Glutamatergic neuron (in vitro differentiated cells): ENCODE measurements at places on chromosomes 3 and 15. TPM values are rescaled to one million over a fixed set of nuclear protein-coding genes. Genes with fewer than 3 reads are reported as not detected.

- no peak for DNase-seq
Measured at GRCh38 chr3:115423170-115423569, 200.1 kb upstream of the GAP43 start.

DNA sequence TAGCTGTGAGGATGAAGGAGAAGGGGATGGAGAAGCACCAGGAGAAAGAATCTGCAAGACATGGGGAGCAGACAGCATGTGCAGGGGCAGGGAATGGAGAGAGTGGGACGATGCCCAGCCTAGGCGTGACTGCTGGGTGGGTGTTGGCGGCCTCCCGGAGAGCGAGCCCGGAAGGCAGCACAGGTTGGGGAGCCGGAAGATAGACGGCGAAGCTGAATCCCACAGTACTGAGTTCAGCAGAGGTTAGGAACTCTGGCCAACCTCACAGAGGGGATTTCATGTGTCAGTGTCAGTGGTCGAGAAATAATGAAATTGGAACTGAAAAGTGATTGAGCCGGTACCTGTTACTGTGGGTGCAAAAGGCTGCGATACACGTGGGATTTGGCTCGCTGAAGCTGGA is 55.2 kb downstream of the PXYLP1 start:
- no peak for DNase-seq

GRCh38 chr3:123348471-123349200 is 100.3 kb downstream of the ADCY5 start:
- no peak for DNase-seq

DNA sequence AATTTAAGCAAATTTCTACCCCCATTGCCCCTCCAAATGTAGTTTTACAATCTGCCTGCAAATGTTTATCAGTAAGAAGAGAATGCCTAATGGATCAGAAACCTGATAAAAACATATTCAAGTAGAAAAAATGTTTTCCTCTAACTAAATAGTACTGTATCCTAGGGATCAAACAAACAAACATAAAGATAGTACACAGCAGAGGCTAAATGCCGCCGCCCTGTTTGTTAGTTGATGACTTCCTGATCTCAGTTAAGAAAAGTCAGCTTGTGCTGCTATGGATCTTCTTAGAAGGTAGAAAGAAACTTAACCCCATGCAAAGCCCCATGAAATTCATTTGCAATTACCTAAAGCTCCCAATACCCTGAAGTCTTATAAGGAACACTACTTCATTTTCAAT is 387.3 kb upstream of the THBS1 start:
- DNase-seq: no peak

DNA sequence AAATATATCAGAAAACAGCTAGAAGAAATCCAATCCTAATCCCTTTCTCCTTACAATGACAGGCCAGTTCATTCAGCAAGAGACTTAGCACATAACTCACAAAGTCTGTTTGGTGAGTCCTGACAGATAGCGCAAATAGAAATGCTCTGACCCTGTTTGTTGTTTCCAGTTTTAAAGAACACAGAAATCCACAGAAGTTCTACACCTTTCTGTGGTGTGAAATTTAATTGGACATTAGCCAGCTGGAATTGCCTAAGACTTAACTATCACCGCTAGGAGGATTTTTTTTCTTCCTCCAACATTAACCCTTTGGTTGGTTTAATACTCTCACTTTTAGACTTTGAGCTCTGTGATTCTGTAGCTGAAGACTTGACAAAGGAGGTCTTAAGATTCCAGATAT is 30.8 kb downstream of the HDC start:
- no peak for DNase-seq

GRCh38 chr3:5016211-5017161 is 37.2 kb downstream of the BHLHE40 start:
- no peak for DNase-seq

- no peak for DNase-seq
Measured at GRCh38 chr15:93866948-93867347, 364.4 kb upstream of the MCTP2 start.

- no peak for DNase-seq
Measured at GRCh38 chr3:86949850-86950249, 41.1 kb downstream of the VGLL3 start.

DNA sequence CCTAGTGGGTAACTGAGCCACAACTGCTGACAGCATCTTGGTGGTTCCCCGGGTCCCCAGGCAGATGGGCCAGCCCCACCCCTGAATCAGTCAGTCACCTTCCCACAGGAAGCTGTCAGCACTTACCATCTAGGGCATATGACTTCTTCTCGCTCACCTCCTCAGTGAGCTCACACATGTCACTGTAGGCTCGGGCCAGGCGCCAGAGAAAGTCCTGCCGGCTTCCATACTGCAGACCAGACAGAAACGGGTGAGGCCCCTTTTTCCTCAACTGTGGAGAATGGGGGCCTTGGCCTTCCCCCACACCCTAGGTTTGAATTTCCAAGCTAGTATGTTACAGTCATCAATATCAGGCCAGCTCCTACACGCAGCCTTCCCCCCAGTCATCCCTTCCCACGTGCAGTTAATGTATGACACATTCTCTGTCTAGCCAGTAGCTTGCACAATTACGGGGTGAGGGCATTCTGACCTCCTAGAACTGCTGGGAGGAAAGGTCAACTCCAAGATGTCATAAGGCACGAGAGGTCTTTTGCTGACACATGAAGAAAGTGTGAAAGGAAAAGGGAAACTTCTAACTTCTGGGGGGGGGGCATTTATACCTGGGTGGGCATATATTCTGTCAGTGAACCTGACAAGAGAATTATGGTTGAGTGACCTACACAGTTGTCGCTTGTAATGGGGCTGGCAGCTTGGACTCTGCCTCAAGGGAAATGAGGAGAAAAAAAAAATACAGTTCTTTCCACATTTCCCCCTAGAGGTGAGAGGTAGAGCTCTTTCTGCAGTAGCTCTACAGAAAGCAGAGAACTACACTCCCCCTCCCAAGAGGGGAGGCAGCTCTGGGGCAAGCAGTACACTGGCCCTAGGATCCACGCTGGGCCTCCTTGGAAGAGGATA is 10.9 kb downstream of the RMDN3 start:
- no peak for DNase-seq

DNA sequence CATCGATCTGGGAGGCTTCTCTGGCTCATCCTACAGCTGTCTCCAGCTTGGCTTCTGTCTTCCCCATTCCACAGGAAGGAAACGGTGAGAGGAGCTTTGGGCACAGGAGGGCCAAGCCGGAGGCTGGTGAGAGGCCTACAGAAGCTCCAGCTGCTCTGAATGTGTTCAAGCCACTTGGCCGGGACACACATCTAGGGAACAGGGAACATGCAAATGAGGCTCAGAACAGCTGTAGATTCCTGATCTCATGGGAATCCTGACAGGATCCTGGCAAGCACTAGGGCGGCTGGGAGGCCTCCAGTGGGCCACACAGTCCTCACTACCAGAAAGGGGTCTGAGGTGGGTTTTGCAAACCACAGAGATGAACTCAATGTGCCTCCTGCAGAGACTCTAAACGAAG is 13.7 kb downstream of the SEMA5B start:
- DNase-seq: no peak

DNA sequence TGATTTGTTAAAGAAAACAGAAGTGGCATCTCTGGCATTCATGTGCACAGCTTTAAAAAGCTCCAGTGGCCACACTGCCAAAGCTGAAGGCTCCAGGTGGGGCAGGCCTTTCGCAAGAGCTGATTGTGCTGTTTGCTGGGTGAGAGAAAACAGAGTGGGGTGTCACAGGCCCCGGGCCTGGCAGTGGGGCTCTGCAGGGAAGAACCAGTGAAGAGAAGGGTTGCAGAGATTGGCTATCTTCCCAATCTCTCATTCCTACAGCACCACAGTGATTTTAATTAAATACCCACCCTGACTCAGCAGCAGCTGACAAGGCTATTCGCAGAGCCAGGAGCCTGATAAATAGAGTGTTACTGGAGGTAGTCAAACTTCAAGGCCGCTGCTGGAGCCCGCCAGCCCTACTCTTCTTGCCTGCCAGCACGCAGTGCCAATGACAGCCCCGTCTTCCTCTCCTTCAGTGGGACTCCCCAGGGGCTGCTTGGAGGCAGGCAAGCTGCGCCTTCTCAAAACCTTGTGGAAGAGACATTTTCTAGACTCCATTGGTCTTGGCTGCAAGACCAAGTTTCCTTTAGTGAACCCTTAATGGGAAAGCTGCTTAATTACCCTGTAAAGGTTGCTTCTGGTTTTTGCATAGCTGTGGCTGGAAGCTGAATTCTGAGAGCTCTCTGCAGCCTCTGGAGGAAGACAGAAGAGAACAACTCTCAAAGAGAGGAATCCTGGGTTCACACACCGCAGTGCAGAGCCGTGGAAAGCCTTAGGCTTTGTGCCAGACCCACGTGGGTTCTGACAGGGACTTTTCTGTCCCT is 225.8 kb upstream of the SLCO3A1 start:
- DNase-seq: no peak

GRCh38 chr3:172069478-172069877 is 30.1 kb downstream of the FNDC3B start:
- no peak for DNase-seq

DNA sequence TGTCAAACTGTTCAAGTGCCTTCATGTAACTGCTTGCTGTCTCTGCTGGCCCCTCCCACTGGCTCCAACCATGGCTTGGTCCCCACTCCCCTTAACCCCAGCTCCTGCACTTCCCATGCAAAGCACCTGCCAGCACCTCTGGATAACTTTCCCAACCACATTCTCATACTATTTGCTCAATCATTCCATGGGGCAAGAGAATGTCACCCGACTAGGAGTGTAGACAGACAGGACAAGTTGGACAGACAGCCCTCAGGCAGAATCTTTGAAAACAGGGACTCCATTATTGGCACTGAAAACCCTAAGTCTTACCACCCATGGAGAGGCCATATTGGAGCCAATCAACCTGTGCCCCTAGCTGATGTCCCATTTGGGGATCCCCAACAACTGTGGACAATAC is 246.5 kb downstream of the RPLP1 start:
- no peak for DNase-seq

GRCh38 chr3:143045639-143046038 is 44.3 kb downstream of the U2SURP start:
- DNase-seq: no peak

GRCh38 chr3:65963787-65964677 is 74.7 kb downstream of the MAGI1 start:
- no peak for DNase-seq

DNA sequence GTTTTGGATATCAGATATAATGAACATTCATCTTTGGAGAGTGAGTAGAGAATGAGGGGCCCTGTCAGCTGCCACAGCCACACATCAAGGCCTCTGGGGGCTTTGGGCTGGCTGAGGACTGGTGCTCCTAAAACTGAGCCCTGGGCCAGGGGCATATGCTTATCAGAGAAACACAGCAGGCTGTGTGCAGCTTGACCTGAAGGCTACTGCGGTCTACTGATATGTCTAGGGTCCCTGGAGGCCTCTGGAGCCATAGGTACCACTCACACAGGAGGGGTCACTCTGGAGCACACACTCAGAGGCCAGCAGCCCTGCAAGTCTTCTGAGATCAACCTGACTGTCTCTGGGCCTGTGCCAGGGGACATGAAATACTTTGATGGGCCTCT is 7.6 kb downstream of the TF start:
- DNase-seq: no peak

DNA sequence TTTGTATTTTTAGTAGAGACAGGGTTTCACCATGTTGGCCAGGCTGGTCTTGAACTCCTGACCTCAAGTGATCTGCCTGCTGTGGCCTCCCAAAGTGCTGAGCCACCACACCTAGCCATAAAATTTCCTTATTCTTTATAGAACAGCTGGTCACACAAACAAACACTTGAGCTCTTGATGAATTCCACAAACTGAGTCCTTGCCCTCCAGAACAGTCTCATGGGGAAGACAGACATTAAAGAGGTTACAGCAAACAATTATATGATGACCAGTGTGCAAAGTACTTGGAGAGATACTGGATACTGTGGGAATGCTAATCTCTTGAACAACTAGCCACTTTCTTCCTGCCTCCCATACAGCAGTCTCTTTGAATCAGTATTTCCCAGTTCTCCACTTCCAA is 7.5 kb upstream of the ATP11B start:
- DNase-seq: no peak

The CYP8B1 gene
- not detected for total RNA-seq

The TMEM207 gene
- total RNA-seq: not detected

The CHRD gene
- total RNA-seq: 47.1 TPM

The LDHAL6B gene
- not detected for total RNA-seq

The ACVR2B gene
- total RNA-seq: 122 TPM

The LYZL4 gene
- total RNA-seq: not detected
